ENCODE measurements at places on chromosomes 3 and 15.

GRCh38 chr15:83436513-83437158, 10.5 kb upstream of the SH3GL3 start:
- no peak for DNase-seq

GRCh38 chr3:32136703-32137102, 30.3 kb downstream of the GPD1L start:
- peak; percentile 14 for DNase-seq

- no peak for DNase-seq
Measured at GRCh38 chr15:78603467-78603866, 17.3 kb downstream of the CHRNA3 start.

- no peak for DNase-seq
Measured at GRCh38 chr15:60801395-60801794, 322.5 kb upstream of the ICE2 start.

GRCh38 chr3:185561958-185562357, 9.6 kb upstream of the LIPH start:
- DNase-seq = no peak

GRCh38 chr3:192410684-192410960, 316.7 kb downstream of the FGF12 start:
- DNase-seq = no peak

DNA sequence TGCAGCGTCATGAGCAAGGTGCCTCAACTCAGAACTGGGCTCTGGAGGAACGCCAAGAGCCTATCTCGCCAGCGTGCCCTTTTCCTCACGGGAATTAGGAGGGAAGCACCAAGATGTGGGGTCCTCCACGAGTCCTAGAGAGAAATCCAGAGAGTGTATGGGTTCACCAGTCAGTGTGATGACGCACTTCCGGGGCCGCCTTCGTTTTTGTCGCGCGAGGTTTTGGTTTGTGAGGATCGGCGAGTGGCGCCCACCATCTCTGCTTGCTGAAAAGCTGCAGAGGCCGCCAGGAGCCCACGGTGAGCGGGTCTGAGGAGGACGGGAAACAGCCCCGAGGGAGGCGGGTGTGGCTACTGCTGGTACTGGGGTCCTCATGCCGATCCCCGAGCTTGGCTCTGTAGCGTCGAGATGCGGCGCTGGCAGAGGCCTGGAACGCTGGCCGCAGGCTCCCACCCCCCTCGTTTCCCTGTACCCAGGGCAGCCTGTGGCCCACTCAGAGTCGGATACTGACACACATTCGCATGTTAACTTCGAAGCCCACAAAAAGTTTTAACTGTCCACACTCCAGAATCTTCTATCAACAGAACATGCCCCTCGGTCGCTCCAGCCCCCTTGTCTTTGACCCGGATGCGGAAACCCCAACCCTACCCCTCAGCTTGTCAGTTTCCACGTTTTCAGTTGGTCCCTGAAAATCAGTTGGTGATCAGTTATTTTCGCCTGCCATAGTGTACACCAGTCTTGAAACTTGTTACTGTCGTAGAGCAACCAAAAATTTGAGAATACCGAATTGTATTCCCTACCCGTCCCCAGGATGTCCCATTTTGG, 30.4 kb downstream of the ZNF662 start:
- no peak for DNase-seq

DNA sequence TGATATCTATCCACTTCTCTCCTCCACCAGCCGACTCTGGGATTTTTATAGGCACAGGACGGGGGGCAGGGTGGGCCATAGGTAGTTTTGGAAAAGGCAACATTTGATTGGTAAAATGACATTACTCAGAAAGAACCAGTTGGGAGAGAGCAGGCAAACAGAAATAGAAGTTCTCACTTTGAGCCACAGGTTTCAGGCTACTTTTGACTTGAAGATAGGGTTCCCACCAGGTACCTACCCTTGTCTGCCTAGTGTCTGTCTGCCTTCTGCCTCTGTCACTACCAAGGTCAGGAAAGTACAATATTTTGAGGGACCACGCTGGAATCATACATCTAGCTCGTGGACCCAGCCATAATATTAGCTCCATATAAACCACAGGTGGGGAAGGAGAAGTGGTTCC, 412.9 kb upstream of the GRM7 start:
- no peak for DNase-seq

GRCh38 chr15:31403606-31404005, 77.0 kb downstream of the KLF13 start:
- DNase-seq = no peak

DNA sequence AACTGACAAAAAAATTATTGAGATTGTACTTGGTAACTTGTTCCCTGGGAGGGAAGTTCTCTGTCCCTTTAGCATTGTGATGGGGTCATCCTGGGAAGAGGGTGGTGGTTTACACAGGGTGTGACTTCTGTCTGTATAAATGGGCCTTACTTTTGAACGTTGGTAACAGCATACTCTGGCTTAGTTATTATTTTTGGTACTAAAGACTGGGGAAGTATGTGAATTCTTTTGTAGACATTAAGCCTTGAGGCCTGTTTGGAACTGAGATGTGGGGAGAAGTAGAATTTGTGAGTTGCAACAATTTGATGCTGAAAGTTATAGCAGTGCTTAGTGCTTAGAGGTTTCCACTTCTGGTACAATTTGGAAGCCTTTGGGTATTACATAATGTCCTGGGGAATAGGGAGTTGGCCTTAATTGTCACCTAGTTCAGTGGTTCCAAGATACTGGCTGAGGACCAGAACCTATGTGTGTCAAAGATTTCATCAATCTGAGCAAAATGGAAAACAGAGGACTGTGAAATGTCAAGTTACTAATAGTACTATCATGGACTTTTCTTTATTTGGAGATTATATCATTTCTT, 15.9 kb downstream of the TLNRD1 start:
- no peak for DNase-seq

DNA sequence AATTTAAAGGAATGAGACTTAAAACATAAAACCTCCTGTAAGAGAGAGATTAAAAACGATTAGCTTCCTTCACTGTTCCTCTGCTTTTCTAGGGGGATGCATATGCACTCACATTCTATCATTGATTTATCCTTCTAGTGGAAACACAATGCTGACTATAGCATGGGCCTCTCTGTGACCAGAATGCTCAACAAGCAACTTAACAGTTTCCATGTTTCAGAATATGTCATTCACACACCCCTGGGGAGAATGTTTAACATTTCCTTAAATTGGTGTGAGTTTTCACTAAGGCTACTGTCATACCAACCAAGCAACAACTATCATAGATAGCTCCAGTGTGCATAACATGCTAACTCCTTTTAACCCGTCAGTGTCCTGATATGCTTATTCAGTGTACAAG, 337.9 kb upstream of the GRM7 start:
- no peak for DNase-seq

GRCh38 chr15:90063770-90064247, 38.5 kb downstream of the IDH2 start:
- peak; percentile 47 for DNase-seq

- DNase-seq = no peak
Measured at GRCh38 chr15:100528833-100529428, at the start of gene CERS3. CERS3 (minus strand) TSS chr15:100528950; CDS start chr15:100501849, 27,101 bp downstream.

- DNase-seq = no peak
Measured at GRCh38 chr15:78766041-78766440, 45.2 kb downstream of the ADAMTS7 start.

DNA sequence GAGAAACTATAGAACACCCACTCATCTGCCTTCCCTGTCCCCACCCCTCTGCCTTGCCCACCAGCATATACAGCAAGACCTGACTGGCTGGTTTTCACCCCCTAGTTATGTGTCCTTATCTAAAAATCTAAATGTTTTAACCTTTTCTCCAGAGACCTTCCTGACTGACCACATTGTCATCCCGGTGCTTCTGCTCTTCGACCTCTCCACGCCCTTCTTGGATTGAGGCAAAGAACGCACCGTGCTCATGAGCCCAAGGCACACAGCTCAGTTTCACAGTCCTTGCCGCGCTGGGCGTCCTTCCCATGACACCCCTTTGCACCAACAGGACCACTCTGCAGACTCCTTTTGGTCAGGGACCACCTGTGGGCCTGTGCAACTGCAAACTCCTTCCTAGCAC, 62.7 kb downstream of the B3GNT5 start:
- no peak for DNase-seq

DNA sequence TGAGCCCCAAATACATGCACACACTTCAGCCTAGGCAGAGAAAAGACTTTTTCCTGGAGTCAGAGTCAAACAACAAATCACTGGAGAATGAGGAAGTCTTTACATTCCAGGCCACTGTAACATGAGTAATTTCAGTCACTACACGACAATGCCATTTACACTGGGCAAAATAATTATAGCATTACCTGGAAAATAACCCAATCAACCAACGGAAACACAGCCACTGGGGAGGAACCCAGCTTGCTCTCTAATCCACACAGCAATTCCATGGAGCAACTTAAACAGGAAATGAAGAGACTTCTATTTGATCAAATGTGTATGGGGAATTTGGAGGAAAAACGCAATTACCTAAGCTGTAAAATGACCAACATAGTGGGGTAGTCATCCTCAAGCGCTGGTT, 15.2 kb downstream of the FSTL1 start:
- DNase-seq = no peak

DNA sequence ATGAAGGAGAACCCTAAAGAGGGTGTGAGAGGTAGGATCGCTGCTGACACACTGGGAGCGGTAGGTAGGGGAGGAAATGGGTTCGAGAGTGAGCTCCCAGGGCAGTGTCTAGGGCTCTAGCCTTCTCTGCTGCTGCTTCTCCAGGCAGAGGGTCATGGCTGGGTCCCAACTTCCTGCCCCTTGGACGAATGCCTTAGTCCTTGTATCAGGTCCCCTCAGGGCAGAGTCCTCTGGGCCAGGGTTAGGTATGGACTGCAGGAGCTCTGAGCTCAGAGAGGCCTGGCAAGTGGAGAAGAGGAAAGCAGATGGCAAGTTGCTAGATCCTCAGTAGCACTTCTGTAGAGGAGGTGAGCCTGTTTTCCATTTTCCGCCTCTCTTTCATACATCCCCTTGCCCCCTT, 2.9 kb downstream of the CORO2B start:
- no peak for DNase-seq

DNA sequence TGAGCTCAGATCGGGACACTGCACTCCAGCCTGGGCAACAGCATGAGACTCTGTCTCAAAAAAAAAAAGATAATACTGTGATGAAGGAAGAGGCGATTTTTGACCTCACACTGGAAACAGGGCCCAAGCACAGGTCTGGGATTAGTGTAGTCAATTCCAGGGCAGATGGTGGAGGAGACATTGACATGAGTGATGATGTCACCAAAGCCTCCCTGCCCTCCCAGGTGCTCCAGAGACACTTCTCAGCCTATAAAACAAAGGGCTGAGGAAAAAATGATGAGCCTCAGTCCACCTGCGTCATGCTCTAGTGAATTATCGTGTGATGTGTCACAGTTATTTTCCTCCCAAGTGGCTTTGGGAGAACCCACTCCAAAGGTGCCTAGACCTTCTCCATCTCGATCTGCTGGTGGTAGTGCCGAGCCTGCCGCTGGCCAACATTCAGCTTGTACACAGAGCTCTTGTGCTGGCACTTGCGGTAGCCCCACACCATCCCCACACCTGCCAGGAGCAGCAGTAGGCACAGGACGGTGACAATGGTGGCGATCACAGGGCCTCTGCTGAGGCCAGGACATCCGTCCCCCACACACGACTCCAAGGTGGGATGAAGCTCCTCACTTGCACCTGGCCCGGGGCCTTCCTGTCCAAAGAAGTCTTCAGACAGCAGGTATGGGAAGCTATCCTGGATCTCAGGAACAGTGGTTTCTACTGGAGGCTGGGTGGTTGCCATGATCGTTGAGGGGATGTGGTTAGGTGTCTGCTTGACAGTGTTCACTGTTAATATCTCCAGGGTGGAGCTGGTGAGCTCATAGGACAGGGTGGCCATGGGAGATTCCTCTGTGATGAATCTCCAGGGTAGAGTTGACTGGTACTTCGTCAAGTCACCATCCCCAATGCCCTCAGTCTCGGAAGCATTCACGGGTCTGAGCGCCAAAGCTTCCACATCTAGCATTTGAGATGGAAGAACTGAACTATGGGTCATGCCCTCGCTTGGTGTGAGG, 38.8 kb downstream of the CRTAP start:
- no peak for DNase-seq

DNA sequence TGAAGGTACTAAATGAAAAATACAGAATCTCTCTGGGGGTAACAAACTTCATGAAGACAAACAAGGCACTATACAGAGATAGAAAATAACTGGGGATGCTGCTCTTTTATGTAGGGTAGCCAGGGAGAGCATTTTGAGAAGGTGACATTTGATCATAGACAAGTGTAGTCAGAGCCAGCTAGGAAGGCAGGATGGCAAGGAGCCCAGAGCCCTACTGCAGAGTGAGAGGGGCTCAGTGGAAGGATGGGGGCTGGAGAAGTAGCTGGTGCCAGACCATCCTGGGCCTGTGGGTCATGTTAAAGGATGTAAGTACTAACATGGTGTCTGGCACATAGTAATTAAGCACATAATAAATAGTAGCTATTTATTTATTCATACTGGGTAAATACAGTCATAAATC, 133.6 kb downstream of the MEIS2 start:
- no peak for DNase-seq

DNA sequence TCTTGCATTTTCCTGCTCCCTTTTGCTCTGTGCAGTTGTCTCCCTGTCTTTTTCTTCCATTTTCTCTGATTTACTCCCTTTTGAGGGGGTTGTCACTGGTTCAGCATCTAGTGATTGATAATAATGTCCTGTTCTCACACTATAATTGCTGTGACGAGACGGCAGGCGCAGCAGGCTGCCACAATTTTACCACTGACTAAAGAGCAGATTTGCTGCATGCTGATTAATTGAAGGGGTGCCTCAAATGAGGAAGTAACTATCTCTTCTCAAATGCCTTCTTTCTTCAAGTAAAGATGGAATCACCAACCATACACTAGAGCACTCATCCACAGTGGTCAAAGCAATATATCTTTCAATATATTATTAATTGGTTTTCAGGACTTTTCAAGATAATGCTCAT, 219.3 kb downstream of the CBLB start:
- no peak for DNase-seq

GRCh38 chr3:169340065-169340464, 323.4 kb downstream of the MECOM start:
- no peak for DNase-seq

DNA sequence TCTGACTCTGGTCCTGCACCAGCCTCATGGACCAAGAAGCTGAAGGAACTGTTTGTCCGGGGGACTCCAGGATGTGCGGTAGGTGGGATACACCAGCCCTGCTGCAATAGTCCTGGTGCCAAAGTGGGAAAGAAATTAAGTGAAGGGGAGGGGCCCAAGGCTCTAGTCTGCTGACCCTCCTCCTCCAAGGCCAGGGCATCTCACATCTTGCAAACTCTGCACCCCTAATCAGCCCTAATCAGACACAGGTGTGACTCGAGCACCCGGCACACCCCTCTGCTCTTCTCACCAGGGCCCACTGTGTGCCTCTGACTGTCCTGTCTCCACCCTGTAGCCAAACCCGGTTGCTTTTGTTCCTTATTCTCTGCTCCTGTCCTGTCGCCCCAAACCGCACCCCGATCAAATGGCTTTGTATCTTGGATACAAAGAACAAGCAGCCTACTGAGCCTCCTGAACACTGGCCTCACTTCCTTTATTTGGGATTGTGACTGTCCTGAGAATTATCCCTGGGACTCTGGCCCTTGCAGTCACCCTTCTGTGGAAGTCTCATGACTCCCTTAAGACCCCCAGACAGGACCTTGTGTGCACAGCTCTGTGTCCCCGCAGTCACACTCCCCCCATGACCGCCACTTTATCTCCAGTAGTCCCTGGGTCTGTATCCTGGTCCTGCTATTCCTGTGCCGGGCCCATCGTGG, 26.7 kb upstream of the SLC41A3 start:
- DNase-seq = no peak

All from C1 segment of cervical spinal cord (tissue), 14 donors.